ENCODE measurements at places on chromosomes 16 and 17.
A peak's percentile ranks its signal among the peaks of the same experiment; 100 is the strongest.

DNA sequence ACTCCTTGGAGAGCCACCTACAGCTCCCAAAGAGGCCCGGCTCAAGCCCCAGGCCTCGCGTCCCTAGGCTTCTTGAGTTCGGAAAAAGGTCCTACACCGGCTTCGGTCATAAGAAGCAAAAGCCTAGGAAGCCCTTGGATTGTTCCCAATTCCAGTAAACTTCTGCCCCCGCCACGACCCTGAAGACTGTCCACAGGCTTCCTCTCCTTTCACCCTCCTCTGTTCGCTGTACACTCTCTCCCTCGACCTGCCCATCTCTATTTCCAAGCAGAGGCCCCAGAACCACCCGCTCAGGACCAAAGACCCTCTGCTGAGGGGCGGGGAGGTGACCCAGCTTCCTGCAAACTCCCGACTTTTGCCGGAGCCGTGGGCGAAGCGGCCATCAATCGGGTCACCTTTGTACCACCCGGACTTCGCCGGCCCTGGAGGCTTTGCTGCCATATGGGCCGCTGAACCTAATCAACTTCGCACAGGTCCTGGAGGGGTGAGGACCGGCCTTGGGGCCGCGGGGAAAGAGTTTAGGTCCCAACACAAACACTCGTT, 2.7 kb downstream of the HOXB2 start:
- DNase-seq, result peak; percentile 56

GRCh38 chr17:34156741-34157589, 98.1 kb upstream of the CCL2 start:
- no peak for DNase-seq

- DNase-seq, result no peak
Measured at GRCh38 chr17:73547790-73548189, 96.5 kb downstream of the SDK2 start.

GRCh38 chr17:7056386-7056785, 12.5 kb upstream of the SLC16A11 start:
- DNase-seq, result no peak

- peak; percentile 12 for DNase-seq
Measured at GRCh38 chr16:19555938-19556771, 652 bp downstream of the VPS35L start.

DNA sequence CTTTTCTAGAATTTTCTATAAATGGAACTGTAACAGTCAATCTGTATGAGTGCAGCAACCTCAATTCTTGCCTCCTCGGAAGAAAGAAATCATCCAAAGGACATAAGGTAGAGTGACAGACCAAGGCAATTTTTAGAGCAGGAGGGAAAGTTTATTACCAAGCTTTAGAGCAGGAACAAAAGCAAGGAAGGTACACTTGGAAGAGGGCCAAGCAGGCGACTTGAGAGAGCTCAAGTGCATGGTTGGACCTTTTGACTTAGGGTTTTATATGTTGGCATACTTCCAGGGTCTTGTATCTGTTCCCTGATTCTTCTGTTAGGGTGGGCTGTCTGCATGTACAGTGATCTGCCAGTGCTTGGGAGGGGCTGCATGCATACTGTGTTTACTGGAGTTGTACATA, 50.3 kb downstream of the SCNN1G start:
- DNase-seq, result no peak

DNA sequence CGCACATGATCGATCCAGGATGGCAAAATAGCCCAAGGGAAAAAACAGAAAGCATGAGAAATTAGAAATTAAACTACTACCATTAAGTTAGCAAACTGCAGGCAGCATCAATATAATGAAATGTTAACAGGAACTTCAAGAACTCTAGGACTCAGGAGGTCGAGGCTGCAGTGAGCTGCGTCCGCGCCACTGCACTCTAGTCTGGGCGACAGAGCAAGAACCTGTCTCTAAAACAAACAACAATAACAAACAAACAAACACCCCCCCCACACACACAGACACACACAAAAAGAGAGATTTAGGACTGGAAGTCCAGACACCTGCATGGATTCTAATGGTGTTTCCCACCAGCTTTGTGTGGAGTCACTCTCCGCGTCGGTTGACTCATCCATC, 525 bp upstream of the SEPHS2 start:
- no peak for DNase-seq

- DNase-seq, result no peak
Measured at GRCh38 chr17:57810721-57811637, 38.9 kb downstream of the MRPS23 start.

DNA sequence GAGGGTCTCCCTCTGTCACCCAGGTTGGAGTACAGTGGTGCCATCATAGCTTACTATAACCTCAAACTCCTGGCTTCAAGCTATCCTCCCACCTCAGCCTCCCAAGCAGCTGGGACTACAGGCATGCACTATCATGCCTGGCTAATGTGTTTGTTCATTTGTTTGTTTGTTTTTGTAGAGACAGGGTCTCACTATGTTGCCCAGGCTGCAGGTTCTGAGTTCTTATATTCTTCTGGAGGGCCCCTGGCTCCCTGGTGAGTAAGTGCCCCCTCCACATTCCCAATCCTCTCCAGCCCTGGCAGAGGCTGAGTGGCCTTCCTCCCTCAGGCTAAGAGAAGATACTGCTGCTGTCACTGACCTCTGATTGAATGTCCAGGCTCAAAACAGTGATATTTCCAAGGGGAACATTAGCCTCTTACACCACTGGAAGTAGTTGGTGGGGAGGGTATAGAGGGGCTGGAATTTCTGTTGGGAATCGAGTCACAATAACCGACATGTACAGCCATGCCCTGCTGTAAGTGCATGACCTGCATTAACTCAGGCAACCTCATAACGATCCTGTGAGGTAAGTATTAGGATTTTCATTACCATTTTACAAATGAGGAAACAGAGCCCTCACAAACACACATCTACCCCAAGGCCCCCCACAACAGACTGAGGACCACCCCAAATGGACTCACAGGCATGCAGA, 2.7 kb upstream of the ETV4 start:
- no peak for DNase-seq

Data from CD4-positive, alpha-beta T cell treated with Interleukin-17A for 4 hours (primary cell).